ENCODE measurements at places on chromosomes 2 and 18.
A peak's percentile ranks its signal among the peaks of the same experiment; 100 is the strongest.

- H3K27ac ChIP-seq: no peak overlapping the region
- H3K27me3 ChIP-seq: no peaks in the 10 kb centered on the region
Measured at GRCh38 chr2:126804347-126804746, 94.3 kb upstream of the TEX51 start.

GRCh38 chr18:37484983-37485834 is 80.4 kb downstream of the CELF4 start:
- H3K27ac ChIP-seq: no peak overlapping the region
- peaks cover 5% of the 10 kb centered on the region for H3K27me3 ChIP-seq
- H3K4me3 ChIP-seq: peak overlapping the region; percentile 45
- peaks cover 9% of the 10 kb centered on the region for H3K4me1 ChIP-seq

DNA sequence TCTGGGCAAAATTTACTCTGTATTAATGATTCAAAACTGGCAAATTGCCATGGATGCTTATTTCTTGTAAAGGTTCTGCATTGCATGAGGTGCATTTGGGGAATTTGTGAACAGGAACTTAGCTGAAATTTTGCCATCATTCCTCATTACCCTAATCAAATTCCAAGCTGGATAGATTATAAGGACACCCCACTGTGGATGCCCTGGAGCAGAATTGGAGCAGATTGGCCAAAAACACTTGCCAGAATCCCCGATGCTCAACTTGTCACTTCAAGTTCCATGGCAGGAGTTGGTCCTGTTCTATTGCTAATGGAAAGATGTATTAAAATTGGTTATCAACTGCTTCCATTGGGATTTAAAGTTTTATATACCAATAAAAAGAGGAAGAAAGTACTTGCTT is 237.9 kb downstream of the CCDC102B start:
- H3K27me3 ChIP-seq: no peaks in the 10 kb centered on the region
- no peak for DNase-seq
- H3K27ac ChIP-seq: no peak overlapping the region
- no peak overlapping the region for H3K4me3 ChIP-seq
- no peaks in the 10 kb centered on the region for H3K36me3 ChIP-seq

DNA sequence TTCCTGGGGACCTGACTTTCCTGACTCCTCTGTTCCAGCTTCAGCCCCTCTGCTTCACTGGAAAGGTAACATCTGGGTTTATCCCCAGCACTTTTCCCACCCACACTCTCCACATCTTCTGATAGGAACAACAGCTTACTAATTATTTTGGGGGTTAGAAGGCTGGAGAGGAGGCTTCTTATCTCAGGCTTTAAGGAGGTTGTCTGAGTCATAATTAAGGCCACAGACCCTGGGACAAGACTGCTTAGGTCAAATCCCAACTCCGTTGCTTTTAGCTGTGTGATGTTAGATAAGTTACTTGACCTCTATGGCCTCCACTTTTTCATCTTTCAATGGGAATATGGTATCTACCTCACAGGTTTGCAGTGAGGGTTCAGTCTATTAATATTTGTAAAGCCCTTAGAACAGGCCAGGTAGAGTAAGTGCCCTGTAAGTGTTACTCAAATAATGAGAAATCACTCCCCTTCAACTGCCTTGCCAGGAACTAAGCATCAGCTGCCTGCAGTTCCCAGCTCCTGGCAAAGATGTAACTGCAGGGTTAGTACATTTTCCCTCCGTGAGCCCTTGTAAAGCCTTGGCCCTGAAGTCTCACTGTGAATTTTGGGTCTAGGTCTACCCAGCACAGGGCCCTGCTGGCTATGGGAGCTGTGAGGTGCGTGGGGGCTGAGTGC is 123.6 kb downstream of the MTX2 start:
- no peak for DNase-seq
- 0 out of 2 replicates have a peak, but pooled peaks cover 2% of the 10 kb centered on the region for H3K36me3 ChIP-seq
- H3K27me3 ChIP-seq: no peaks in the 10 kb centered on the region
- no peak overlapping the region for H3K4me3 ChIP-seq
- no peak overlapping the region for H3K27ac ChIP-seq
- H3K4me1 ChIP-seq: no peaks in the 10 kb centered on the region

- no peak overlapping the region for H3K4me3 ChIP-seq
- H3K4me1 ChIP-seq: no peaks in the 10 kb centered on the region
- DNase-seq: no peak
- H3K27me3 ChIP-seq: no peaks in the 10 kb centered on the region
Measured at GRCh38 chr2:190666895-190667294, 18.0 kb downstream of the NAB1 start.

- no peak overlapping the region for H3K27ac ChIP-seq
- no peak overlapping the region for H3K4me3 ChIP-seq
- no peaks in the 10 kb centered on the region for H3K27me3 ChIP-seq
- DNase-seq: no peak
- H3K4me1 ChIP-seq: no peaks in the 10 kb centered on the region
Measured at GRCh38 chr2:119598596-119599263, 54.5 kb downstream of the CFAP221 start.

GRCh38 chr2:45670646-45671045 is 19.2 kb downstream of the PRKCE start:
- no peaks in the 10 kb centered on the region for H3K4me1 ChIP-seq
- H3K4me3 ChIP-seq: no peak overlapping the region
- no peaks in the 10 kb centered on the region for H3K36me3 ChIP-seq
- no peak overlapping the region for H3K27ac ChIP-seq

DNA sequence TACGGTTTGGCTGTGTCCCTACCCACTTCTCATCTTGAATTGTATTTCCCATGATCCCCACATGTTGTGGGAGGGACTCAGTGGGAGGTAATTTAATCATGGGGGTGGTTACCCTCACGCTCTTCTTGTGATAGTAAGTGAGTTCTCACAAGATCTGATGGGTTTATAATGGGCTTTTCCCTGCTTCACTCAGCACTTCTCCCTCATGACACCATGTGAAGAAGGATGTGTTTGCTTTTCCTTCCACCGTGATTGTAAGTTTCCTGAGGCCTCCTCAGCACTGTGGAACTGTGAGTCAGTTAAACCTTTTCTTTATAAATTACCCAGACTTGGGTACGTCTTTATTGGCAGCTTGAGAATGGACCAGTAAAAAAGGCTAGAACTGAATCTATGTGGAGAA is 750.0 kb upstream of the ID2 start:
- no peak for DNase-seq
- H3K4me1 ChIP-seq: no peaks in the 10 kb centered on the region
- no peak overlapping the region for H3K27ac ChIP-seq
- no peaks in the 10 kb centered on the region for H3K27me3 ChIP-seq
- no peak overlapping the region for H3K4me3 ChIP-seq
- no peaks in the 10 kb centered on the region for H3K36me3 ChIP-seq

DNA sequence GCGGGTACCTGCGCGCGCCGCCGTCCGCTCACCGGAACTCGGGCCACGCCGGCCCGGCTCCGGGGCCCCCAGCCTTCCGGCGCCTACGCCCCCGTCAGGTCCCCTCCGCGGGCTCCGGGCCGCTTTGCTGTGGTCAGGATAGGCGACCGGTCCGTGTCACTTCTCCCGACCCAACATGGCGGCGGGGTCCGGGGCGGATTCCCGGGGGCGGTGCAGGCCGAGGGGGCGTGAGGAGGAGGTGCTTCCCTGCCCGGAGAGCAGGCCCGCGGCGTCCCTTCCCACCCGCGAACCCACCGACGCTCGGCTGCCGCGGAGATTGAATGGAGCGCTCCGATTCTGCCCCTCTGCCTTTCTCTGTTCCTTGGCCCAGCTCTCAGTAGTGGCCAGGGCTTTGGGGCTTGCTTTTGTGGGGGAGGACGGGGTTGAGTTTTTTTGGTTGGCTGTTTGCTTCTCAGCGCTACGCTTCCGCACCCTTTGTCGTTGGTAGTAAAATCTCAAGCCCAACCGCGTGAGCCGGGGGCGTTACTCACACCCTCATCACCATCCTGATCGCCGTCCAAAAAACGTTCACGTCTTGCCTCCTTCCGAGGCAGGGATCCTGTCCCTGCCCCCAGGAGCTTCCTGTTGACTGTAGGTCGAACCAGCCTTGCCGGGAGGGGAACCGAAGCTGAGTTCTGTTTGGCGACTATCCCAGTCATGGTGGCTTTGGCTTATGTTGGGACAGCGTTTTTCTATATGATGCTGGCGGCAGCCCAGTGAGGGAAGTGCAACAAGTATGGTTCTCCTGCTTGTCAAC is 532 bp upstream of the YES1 start:
- no peak for DNase-seq
- H3K36me3 ChIP-seq: no peaks in the 10 kb centered on the region
- no peaks in the 10 kb centered on the region for H3K4me1 ChIP-seq

DNA sequence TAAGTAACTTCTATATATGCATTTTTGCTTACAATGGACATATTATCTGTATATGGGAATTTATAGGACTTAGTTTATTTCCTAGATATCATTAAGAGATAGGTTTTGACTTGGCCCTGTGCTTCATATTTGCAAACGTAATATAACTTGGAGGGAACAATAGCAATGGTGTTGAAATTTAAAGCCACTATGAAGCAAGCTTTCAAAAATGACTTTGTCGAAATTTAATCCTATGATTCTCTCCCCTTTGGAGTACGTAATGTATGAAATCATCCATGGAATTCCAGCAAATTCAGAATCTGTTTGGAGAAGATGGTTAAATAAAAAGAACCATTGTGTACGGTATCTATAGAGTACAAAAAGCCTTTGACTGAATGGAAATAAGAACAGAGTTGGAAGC is 486.3 kb downstream of the ARHGAP15 start:
- no peaks in the 10 kb centered on the region for H3K4me1 ChIP-seq
- H3K4me3 ChIP-seq: no peak overlapping the region
- DNase-seq: no peak
- no peaks in the 10 kb centered on the region for H3K36me3 ChIP-seq
- no peaks in the 10 kb centered on the region for H3K27me3 ChIP-seq
- H3K27ac ChIP-seq: no peak overlapping the region

- H3K27me3 ChIP-seq: no peaks in the 10 kb centered on the region
- no peak overlapping the region for H3K4me3 ChIP-seq
- no peak for DNase-seq
- H3K27ac ChIP-seq: no peak overlapping the region
- H3K36me3 ChIP-seq: no peaks in the 10 kb centered on the region
- H3K4me1 ChIP-seq: no peaks in the 10 kb centered on the region
Measured at GRCh38 chr2:25619185-25619584, 54.2 kb downstream of the DTNB start.

GRCh38 chr2:145108361-145108778 is 588.5 kb upstream of the ZEB2 start:
- no peaks in the 10 kb centered on the region for H3K4me1 ChIP-seq
- no peaks in the 10 kb centered on the region for H3K36me3 ChIP-seq
- H3K4me3 ChIP-seq: no peak overlapping the region
- no peaks in the 10 kb centered on the region for H3K27me3 ChIP-seq

DNA sequence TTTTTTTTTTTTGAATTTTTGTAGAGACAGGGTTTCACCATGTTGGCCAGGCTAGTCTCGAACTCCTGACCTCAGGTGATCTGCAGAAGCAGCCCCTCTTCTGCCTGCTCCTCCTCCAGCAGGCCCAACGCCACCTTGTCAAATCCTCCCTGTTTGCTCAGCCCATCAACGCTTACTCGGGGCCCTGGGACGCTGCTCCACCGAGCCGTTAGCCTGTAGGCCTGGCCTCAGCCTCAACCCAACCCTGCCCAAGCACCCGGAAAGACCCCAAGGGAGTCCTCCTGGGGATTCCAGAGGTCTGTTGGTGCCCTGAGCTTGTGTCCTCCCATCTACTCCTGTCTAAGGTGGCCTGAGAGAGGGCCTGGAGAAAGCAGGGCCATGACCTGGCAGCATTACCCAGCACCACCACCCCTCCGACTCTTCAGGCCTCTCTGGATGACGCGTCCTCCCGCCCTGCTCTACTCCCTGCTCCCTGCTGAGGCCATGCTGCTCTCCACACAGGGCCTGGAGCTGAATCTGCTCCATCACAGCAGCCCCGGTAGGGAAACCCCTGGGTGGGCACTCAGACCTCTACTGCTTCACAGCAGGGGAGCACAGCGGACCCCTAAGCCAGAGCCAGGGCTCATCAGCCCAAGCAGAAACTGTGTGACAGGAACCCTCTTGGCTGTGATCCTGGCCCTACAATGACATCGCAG is 3.2 kb downstream of the STK25 start:
- H3K4me1 ChIP-seq: peaks cover 6% of the 10 kb centered on the region
- no peaks in the 10 kb centered on the region for H3K27me3 ChIP-seq
- H3K4me3 ChIP-seq: no peak overlapping the region
- no peak overlapping the region for H3K27ac ChIP-seq

- no peak for DNase-seq
- H3K4me3 ChIP-seq: peak within 1 kb of the TSS; percentile 39
- H3K27me3 ChIP-seq: peaks cover 13% of the 10 kb centered on the region
- H3K36me3 ChIP-seq: no peaks in the 10 kb centered on the region
- no peak within 1 kb of the TSS for H3K27ac ChIP-seq
Measured at GRCh38 chr18:14747513-14748474, at the start of gene ANKRD30B. Gene ANKRD30B, plus strand, starts transcription at chr18:14748172. Its CDS starts 248 bp downstream, at chr18:14748420.

- no peaks in the 10 kb centered on the region for H3K36me3 ChIP-seq
- H3K4me3 ChIP-seq: no peak overlapping the region
- H3K27ac ChIP-seq: no peak overlapping the region
- no peaks in the 10 kb centered on the region for H3K27me3 ChIP-seq
Measured at GRCh38 chr2:21820271-21820670, 696.5 kb downstream of the TDRD15 start.

GRCh38 chr2:198347349-198347748 is 543.0 kb downstream of the PLCL1 start:
- no peak overlapping the region for H3K4me3 ChIP-seq
- H3K4me1 ChIP-seq: no peaks in the 10 kb centered on the region
- no peak for DNase-seq
- no peaks in the 10 kb centered on the region for H3K36me3 ChIP-seq

DNA sequence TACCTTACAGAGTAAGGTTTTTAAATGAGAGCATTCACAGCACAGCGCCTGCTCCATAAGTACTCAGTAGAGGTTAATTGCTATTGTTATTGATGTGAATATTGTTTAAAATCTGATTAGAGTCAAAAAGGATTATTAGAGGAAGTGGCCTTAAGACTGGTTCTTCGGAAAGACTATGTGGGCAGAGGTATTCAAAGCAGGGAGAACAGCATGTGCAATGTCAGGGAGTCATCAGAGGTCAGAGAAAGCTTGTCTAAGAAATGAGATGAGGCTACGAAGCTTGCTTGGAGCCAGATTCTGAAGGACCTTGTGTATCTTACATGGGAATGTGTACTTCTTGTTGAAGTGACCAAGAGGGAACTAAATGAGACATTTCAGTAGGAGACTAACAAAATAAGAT is 49.8 kb downstream of the PMS1 start:
- no peak overlapping the region for H3K4me3 ChIP-seq
- H3K36me3 ChIP-seq: no peaks in the 10 kb centered on the region
- H3K27me3 ChIP-seq: no peaks in the 10 kb centered on the region

DNA sequence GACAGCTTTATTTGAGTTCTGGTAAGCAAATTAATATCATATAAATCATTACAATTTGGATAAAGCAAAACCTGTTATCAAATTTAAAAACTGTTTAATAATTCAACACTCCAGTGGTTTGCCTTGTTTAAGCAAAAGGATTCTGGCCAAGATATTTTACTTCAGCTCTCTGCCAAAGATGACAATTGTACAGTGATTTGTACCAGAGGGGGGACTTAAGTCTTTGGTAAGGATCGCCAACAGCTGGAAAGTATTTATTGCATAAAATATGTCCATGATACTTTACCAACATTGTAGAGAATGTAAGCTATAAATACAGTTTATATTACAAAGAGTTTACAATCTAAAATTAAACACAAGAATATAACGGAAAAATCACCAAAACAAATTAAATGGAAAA is 13.8 kb downstream of the PREPL start:
- H3K27me3 ChIP-seq: no peaks in the 10 kb centered on the region
- H3K27ac ChIP-seq: no peak overlapping the region
- H3K36me3 ChIP-seq: no peaks in the 10 kb centered on the region
- DNase-seq: no peak

All from iPS DF 6.9 (cell line).